ENCODE measurements at places on chromosomes 2 and 18. TPM values are rescaled to one million over a fixed set of nuclear protein-coding genes. Genes with fewer than 3 reads are reported as not detected.

GRCh38 chr2:10184421-10184820 is 61.9 kb downstream of the RRM2 start:
- no peak for DNase-seq

GRCh38 chr2:419687-420317 is 131.9 kb upstream of the ALKAL2 start:
- DNase-seq: no peak

- no peak for DNase-seq
These were observed 175.5 kb upstream of the CELF4 start for GRCh38 chr18:37741032-37741623.

DNA sequence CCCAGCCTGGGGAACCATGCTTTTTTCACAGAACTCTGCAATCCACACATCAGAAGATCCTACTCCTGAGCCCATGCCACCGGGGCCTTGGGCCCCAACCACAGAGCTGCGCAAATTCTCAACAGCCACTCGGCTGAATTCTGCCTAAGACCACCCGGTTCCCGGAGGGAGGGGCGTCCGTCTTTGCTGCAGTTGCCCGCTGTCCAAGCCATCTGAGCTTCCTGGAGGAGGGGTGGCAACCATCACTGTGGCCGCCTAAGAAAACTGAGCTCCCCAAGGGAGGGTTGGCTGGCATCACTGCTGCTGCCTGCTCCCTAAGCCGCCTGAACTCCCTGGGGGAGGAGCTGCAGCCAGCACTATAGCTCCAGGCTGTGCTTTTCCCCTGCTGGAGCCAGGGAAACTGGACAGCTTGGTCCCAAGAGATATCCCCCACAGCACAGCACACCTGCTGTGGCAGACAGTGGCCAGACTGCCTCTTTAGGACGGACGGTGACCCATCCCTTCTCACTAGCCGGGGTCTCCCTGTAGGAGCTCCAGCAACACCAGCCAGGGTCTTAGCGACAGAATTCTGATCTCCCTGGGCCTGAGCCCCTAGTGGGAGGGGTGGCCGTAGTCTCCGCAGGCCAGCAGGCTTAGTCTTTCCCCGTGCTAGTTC is 1411.6 kb upstream of the CDH2 start:
- no peak for DNase-seq

DNA sequence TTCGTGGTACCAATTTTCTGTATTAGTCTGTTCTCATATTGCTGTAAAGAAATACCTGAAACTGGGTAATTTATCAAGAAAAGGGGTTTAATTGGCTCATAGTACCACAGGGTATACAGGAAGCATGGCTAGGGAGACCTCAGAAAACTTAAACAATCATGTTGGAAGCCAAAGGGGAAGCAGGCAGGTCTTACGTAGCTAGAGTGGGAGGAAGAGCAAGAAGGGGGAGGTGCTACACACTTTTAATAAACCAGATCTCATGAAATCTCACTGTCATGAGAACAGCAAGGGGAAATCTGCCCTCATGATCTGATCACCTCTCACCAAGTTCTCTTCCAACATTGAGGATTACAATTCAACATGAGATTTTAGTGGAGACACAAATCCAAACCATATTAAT is 226.8 kb upstream of the TPO start:
- no peak for DNase-seq

- DNase-seq: no peak
These were observed 116.6 kb downstream of the PIGN start for GRCh38 chr18:62070302-62070701.

GRCh38 chr2:234363011-234363487 is 133.8 kb downstream of the ARL4C start:
- peak; percentile 46 for DNase-seq

GRCh38 chr2:221200184-221200839 is 371.8 kb downstream of the EPHA4 start:
- DNase-seq: no peak

GRCh38 chr2:179440642-179441251 is 176.1 kb upstream of the SESTD1 start:
- DNase-seq: peak; percentile 17

The OR6B2 gene
- total RNA-seq: not detected

The SLC9A4 gene
- not detected for total RNA-seq

The RTN4 gene
- total RNA-seq: 120 TPM

The CUL3 gene
- 76.7 TPM for total RNA-seq

The C1QL2 gene
- total RNA-seq: not detected
